LHCN-M2 (cell line): ENCODE measurements at places on chromosomes 16 and 17. TPM values are rescaled to one million over a fixed set of nuclear protein-coding genes. Genes with fewer than 3 reads are reported as not detected.

- peak; percentile 17 for DNase-seq
Measured at GRCh38 chr16:80231121-80231520, 309.7 kb upstream of the DYNLRB2 start.

SPIRE2 gene
- 6.9 and 7.1 TPM in 2 replicates for total RNA-seq

CPNE7 gene
- 119 and 147 TPM in 2 replicates for total RNA-seq

DHRS11 gene
- total RNA-seq, result 8.7 and 9.3 TPM in 2 replicates

- DNase-seq, result no peak
Measured at GRCh38 chr16:84526794-84527531, 22.5 kb upstream of the MEAK7 start.

DNA sequence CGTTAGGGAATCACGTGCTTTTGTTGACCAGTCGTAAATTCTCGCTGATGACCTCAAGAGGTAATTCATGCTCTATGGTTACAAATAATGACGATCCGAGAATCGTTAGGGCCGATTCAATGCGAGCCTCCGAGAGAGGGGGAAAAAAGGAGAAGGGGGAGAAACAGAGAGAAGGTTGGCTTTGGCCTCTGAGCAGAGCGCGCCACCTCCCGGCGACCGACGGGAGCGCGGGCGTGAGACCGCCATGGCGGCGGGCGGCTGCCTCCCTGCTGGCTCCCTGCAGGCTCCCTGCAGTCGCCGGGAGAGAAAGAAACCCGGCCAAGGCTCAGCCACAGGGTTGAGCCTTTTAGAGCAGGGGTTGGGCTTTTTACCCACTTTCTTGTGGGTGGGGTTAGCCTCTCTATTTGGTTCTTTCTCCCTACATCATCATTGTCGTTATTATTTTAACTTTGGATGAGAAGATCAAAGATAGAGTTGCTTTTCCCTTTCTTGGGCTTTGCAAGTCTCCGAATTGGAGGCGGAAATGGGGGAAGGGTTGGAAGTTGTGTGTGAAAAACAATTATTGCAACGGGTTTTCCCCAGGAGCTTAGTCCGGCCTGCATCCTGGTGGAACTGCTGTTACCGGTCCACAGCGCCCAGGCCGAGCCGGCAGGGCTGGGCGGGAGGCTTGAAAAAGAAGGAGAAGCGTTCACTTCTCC lies 410 bp upstream of the HOXB5 start:
- DNase-seq, result peak; percentile 85

DNA sequence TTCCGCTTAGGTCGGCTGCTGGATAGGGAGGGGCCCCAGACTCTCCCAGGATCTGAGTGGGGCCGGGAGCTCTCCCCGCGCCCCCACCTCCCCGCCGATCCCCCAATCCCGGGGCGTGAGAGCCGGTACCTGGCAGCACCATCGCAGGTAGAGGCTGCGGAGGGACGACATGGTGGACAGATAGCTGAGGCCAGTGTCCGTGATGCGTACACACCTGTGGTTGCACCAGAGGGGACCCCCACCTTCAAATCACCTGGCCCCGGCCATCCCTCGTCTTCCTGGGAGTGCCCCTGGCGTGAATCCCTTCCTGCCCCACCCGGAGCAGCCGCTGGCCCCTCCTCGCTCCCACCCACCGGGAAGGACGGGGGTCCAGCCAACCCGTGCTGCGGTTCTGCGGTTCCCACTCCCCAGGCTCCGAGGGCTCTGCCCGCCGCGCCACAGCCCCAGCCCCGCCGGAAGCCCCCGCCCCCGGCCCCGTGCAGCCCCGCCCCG lies 4.7 kb upstream of the WDR24 start:
- DNase-seq, result no peak

TP53TG3 gene
- total RNA-seq, result 1.1 TPM in 1 of 2 replicates, not detected in the other

- peak; percentile 83 for DNase-seq
Measured at GRCh38 chr16:70740914-70741782, 55.3 kb upstream of the MTSS2 start.

DNA sequence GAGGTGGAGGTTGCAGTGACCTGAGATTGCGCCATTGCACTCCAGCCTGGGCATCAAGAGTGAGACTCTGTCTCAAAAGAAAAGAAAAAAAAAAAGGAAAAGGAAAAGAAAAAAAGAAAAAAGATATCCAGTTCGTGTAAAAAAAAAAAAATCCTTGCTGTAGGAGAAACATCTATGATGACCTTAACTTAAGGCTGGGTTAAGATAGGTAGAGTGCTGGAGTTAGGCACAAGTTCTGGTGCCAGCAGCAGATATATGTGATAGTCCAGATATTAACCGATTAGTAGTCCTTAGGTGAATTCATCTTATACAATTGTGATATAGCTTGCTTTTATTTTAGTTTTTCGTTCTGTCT lies 17.2 kb downstream of the PSMD11 start:
- DNase-seq, result no peak

GRCh38 chr16:86733546-86734254 lies 155.4 kb downstream of the FOXL1 start:
- DNase-seq, result no peak

SDR42E1 gene
- total RNA-seq, result 0.38 and 0.80 TPM in 2 replicates

DNA sequence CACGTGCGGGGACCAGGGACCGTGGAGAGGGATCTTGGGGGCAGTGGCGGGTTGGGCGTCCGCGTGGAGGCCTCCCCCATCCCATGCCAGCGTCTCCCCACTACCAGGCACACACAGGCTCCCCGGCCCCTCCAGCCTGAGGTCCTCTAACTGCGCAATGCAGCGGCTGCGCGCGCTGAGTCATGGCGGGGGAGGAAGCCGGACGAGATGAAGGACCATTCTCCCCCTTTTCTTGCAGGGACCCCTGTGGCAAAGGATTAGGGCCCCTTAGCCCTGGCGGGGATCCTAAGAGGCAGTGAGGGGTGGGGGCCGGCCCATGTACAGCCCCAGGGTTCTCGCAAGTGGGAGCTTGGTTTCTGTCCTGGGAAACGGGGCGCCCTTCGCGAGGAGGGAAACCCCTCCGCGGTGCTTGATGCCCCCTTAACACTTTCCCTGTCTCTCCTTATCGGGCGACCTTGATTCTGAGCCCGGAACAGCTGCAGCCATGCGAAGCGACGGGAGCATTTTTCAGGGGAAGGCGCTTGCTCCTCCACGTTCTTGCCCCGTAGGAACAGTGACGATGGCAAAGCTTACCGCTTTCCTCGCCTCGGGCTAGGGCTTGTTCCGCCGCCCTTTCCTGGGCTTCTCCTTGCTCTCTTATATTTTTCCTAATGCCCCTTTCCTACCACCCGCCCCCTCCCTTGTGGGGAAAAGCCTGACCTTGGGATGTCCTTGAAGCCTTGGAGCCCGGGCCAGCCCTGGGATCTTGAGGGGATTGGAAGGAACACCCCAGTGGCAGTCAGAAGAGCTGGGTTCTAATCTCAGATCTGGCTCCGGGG lies 592 bp downstream of the ALDOA start:
- DNase-seq, result peak; percentile 64

MYH11 gene
- under 0.01 TPM in 1 of 2 replicates, not detected in the other for total RNA-seq

- DNase-seq, result no peak
Measured at GRCh38 chr16:89122322-89122851, 28.7 kb downstream of the ACSF3 start.

DNA sequence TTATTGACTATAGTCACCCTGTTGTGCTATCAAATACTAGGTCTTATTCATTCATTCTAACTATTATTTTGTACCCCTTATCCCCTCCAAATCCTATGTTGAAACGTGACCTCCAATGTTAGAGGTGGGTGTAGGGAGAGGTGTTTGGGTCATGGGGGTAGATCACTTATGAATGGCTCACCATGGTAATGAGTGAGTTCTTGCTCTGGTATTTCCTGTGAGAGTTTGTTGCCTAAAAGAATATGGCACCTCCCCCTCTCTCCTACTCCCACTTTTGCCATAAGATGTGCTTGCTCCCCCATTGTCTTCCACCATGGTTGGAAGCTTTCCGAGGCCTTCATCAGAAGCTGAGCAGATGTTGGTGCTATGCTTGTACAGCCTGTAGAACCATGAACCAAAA lies 59.3 kb upstream of the BRD7 start:
- no peak for DNase-seq

GRCh38 chr17:74687886-74688285 lies 24.8 kb downstream of the CD300LF start:
- no peak for DNase-seq

DNA sequence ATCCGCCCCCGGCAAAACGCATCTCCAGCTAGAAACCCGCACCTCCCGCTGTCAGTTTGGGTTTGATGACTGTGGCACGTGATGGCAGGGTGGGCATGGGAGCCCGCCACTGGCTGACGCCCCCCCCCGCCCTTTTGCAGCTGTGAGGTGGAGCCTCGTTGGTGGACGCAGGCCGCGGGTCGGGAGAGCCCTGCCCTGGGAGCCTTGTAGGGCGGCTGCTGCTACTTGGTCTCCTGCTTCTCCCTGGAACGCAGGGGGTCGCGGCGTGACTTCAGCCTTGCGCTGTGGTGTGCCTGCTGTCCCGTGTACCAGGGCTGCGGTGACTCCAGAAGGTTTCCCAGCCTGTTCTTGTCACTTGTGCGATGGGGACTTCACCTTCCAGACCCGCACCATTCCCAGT lies 28.2 kb downstream of the GSE1 start:
- no peak for DNase-seq

SHISA9 gene
- 12.7 and 14.6 TPM in 2 replicates for total RNA-seq

DNA sequence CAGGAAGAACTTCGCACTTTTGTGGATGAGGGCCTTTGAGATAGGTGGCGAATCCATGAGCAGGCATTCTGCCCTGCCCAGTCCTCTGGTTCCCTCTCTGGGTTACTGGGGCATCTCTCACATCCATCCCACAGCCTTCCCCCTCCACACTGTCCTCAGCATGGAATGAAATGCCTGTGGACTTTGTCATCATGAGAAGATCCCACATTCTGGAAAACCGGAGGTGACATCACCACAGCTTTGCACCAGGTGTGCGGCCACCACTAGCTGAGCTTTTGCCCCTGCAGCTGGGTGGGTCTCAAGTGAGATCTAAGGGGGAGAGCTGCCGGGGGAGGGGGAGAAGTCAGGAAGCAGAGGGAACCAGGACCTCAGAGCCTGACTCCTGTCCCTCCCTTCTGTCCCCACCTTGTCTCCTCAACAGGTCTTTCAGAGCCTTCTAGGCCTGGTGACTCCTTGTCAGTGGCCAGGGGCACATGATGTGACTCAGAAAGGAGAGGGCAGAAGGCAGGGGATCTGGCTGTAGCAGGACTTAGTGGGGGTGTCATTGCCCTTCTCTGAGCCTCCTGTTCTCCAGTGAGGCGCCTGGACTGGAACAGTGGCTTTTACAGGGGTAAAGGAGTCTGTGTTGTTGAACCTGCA lies 40.0 kb upstream of the DLX4 start:
- peak; percentile 69 for DNase-seq

DNA sequence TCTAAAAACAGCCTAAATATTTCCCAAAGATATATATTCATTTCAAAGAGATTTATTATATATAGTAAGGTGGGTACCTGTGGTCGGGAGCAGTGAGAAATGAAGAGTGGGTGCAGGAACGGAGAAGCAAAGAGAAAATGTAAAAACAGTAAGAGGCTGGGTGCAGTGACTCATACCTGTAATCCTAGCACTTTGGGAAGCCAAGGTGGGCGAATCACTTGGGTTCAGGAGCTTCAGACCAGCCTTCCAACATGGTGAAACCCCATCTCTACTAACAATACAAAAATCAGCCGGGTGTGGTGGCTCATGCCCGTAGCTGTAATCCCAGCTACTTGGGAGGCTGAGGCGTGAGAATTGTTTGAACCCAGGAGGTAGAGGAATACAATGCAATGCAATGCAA lies 257.1 kb downstream of the BCAS3 start:
- no peak for DNase-seq

- peak; percentile 63 for DNase-seq
Measured at GRCh38 chr16:4116325-4117249, at the start of gene ADCY9. Gene ADCY9 (minus strand): TSS chr16:4116442. CDS start chr16:4115442, 1,000 bp downstream.

GRCh38 chr16:72852421-72852820 lies 195.5 kb downstream of the ZFHX3 start:
- DNase-seq, result no peak

DNA sequence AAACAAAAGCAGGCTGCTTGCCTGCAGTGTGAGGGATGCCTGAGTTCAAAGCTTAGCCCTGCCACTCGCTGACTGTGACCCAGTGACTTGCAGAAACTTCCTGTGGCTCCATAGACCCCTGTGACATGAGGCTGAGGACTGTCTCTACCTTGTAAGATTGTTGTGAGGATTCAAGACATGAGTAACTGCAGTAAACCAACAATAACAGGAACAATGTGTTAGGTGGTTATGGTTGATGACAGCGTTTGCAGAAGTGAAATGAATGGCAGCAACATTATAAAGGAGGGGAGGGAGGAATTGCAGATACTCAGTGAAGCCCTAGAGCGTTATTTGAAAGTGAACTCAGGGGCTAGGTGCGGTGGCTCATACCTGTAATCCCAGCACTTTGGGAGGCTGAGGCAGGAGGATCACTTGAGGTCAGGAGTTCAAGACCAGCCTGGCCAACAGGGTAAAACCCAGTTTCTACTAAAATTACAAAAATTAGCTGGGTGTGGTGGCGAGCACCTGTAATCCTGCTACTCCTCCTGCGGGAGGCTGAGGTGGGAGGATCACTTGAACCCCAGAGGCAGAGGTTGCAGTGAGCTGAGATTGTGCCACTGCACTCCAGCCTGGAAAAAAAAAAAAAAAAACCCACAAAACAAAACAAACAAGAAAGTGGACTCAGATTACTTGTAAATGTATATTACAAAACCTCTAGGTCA lies 33.5 kb upstream of the EMP2 start:
- no peak for DNase-seq

- no peak for DNase-seq
Measured at GRCh38 chr16:11248133-11248532, 7.9 kb downstream of the SOCS1 start.

GRCh38 chr17:1865252-1866037 lies 35.6 kb downstream of the RPA1 start:
- DNase-seq, result peak; percentile 35

CCL1 gene
- not detected in 2 replicates for total RNA-seq

- no peak for DNase-seq
Measured at GRCh38 chr16:30766206-30766932, 4.2 kb downstream of the RNF40 start.

- no peak for DNase-seq
Measured at GRCh38 chr17:78174870-78175642, 6.7 kb downstream of the SYNGR2 start.

GDPD3 gene
- total RNA-seq, result 0.83 and 1.0 TPM in 2 replicates

DNA sequence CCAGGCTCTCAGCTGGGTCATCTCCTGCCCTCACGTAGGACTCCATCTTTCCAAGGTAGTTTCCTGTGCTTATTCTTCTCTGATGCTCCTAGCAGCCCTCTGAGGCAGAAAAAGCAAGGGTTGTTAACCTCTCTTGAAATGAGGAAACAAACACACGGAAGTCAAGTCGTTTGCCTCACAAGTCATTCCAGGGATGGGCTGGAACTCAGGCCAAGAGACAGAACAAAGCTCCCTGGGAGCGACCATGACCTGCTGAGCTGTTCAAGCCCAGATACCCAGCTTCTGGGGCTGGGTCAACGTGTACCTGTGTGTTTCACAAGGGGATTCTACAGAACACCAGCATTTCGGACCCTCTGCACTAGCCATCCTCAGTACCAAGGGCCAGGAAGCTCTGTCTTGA lies 28.1 kb downstream of the SRL start:
- no peak for DNase-seq

TMC8 gene
- total RNA-seq, result not detected in 2 replicates

DNA sequence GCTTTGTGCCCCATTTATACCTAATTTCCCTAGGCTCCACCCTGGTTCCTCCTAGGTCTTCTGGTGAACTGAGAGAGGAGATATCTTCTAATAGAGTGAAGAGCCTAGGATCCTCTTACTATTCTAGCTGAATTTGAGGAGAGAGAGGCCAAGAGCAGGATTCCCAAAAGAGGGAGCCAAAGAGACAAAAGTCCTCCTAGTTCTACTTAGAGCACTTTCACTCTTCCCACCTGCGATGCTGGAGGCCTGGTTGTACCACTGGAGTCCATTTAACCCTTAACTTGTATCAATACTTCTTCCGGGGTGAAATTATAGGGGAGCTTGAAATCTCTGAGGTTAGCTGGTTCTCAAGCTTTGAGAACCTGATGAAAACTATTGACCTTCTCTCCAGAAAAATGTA lies 3.4 kb upstream of the SSH2 start:
- DNase-seq, result peak; percentile 47

CRK gene
- 82.8 and 86.6 TPM in 2 replicates for total RNA-seq

RAMP2 gene
- total RNA-seq, result 0.26 and 0.92 TPM in 2 replicates
